Activated CD4-positive, alpha-beta T cell treated with anti-CD3 and anti-CD28 coated beads, Interleukin-2, amount 50 U/mL, for 4 hours (primary cell): ENCODE measurements at places on chromosomes 11 and 22.

GRCh38 chr22:42654436-42655073 lies 5.4 kb upstream of the CYB5R3 start:
- DNase-seq: no peak

DNA sequence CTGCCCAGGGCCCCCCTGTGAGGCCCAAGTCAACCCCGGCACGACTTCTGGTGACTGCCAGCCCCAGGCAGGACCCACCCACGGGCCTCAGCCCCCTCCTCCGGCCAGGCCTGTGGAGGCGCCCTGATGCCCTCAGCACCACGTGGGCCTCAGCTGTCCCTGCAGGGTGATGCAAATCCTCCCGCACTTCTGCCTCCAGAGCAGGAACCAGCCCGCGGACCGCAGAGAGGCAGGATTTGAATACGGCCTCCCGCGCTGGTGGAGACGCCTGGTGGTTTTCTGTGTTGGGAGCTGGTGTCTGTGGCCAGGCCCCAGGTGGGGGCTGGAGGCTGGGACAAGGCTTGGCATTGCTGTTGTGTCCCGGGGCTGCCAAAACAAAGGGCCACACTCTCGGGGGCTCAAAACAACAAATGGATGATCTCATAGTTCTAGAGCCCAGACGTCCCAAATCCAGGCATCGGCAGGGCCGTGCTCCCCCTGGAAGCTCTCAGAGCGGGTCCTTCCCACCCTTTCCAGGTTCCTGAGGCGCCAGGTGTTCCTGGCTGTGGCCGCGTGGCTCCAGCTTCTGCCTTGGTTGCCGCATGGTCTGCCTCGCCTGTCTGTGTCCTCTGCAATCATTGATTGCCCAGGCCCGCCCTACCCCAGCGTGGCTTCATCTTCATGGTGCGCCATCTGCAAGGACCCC lies 19.4 kb downstream of the TRPM5 start:
- no peak for DNase-seq

DNA sequence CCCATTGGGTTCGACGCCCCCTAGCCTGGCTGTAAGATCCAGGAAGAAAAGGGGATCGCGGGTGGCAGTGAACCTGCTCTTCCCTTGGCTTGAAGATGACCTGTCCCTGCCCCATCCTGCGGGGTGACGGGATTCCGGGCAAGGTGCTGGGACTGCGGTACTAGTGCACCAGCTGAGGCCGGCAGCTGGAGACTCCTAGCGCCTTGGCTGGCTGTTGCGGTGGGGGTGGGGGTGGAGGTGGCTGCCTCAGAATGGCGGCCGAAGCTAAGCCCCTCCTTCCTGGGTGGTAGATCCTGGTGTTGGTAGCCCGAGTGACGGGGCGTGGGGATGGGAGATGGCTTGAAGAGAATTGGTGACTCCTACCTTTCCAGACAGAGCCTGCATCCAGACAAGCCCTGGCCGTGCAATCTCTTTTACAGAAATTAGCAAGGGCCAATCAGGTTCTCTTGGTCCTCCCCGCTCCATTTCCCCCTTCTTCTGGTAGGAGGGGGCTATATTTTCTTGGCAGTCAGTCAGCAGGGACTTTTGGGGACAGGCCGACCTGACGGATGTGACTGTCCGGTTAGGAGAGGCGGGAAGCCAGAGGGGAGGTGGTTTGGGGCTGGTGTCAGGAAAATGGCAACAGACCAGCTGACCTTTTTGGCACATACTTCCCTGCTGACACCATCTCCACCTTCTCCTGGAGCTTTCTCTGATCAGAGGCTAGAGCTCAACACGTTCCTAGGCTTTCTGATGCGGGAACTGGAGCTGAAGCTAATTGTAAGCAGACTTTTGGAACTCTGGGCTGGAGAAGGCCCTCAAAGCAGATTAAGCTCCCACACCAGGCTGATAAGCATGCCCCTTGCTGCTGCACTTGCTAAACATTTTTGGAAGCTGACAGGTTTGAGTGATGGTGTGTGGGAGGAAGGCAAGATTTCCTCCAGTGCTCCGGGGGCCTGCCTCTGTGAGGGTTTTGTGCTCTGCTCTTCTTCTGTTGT lies 2.0 kb downstream of the NAV2 start:
- DNase-seq: no peak

GRCh38 chr11:1057806-1058205 lies 16.9 kb upstream of the MUC2 start:
- no peak for DNase-seq

- no peak for DNase-seq
These were observed 56.7 kb upstream of the PPP6R3 start for GRCh38 chr11:68403831-68404230.

GRCh38 chr11:112227471-112227870 lies 1.2 kb downstream of the PTS start:
- DNase-seq: no peak

- DNase-seq: peak; percentile 18
These were observed 131.7 kb downstream of the MICAL2 start for GRCh38 chr11:12241971-12242672.

DNA sequence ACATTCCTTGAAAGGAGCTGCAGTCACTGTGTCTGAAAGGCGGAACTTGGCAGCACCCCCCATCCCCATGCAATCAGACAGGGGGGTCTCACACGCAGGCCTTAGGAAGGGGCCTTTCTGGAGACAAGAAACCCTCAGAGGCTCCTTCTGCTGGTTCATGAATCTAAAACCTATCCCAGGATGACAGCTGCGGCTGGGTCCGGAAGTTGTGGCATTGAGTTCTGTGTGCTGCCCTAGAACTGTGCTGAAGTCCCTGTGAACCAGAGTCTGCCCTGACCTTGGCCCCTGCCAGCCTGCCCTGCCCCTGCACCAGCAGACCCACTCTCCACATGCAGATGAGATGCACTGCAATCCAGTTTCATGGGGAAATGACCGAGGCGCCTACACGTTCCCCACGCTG lies 268.0 kb downstream of the CTTN start:
- DNase-seq: no peak

DNA sequence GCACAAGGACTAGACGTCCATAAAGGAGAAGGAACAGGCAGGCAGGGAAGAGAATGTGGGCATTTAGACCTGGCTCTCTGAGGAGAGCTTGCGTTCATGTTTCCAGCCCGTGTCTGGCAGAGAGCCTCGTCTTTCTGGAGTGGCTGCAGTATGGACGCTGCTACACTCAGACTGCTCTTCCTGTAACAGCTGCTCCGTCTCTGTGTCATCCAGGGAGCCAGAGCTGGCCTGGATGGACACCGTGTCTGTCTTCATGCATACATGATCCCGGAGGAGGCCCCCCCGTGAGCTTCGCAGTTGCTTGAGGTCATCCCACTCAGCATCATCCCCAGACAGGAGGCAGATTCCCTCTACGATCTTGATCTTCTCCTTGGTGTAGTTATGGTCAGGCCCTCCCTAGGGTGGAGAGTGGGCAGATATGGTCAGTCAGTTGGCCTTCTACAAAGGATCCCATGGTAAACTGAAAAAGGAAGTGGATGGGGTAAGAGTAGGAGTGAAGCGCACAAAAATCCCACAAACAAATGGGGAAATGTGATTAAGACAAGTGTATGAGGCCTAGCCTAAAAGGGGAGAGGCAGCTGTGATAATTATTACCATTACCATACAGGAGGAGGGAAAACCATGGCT lies 13.0 kb upstream of the CKAP5 start:
- DNase-seq: no peak

- DNase-seq: no peak
These were observed 2.7 kb upstream of the HBG2 start for GRCh38 chr11:5257296-5257695.

- DNase-seq: no peak
These were observed 1.9 kb upstream of the PTGDR2 start for GRCh38 chr11:60857378-60858232.

DNA sequence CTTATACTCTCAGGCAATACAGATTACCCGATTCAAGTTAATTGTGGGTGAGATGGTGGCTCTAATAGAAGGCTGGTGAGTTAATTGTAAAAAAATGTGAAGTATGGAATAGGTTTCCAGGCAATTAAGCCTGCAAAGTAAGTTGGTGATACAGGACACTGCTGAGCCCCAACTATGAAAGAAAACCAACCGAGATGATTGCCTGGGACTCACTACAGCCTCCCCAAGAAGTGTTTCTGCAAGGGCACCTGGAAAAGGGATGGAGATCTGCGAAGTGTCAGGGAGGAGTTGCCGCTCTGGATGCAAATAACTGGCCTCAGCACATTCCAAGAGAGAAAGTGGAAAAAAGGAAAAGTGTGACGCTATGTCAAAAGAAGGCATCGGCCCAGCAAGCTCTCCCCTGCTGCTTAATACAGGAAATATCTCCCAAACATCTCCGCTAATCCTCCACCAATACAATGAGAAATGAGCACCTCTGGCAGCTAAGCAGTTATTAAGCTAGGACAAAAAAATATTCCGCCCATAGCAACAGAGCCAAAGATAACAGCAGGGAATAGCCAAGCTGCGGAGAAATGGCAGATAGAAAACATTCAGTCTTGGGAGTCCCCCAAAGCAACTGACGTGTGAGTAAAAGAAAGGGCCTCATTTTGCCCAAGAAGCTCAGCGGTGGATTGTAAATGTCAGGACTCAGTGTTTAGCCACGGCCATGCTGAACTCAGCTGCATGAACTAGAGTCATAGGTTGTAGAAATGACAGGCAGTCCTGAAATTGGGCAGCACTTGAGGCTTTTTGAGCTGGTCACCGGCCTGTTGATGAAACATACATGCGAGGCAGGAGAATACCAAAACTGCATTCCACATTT lies 133.7 kb downstream of the SNX19 start:
- no peak for DNase-seq

GRCh38 chr11:4626207-4627099 lies 10.8 kb upstream of the OR51D1 start:
- peak; percentile 14 for DNase-seq

- DNase-seq: no peak
These were observed 304.8 kb upstream of the SORL1-AS1 start for GRCh38 chr11:121757480-121758125.

- no peak for DNase-seq
These were observed 57.2 kb downstream of the SBF1 start for GRCh38 chr22:50417411-50418210.

DNA sequence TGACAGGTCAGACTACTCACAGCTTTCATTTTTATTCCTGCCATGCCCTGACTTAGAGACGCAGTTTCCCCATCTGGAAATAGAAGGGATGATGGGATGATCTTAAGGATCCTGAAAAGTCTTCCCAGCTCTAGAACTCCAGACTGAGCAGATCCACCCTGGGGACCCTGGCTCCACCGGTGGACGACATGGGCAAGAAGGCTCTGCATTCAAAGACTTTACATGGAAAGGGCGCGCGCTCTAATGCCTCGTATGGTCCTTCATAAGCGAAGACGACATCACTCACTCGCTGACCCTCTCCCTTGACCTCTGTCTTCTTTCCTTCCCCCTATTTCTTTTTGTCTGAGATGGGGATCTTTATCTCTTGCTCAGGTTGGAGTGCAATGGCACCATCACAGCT lies 24.4 kb upstream of the PHF21B start:
- no peak for DNase-seq

DNA sequence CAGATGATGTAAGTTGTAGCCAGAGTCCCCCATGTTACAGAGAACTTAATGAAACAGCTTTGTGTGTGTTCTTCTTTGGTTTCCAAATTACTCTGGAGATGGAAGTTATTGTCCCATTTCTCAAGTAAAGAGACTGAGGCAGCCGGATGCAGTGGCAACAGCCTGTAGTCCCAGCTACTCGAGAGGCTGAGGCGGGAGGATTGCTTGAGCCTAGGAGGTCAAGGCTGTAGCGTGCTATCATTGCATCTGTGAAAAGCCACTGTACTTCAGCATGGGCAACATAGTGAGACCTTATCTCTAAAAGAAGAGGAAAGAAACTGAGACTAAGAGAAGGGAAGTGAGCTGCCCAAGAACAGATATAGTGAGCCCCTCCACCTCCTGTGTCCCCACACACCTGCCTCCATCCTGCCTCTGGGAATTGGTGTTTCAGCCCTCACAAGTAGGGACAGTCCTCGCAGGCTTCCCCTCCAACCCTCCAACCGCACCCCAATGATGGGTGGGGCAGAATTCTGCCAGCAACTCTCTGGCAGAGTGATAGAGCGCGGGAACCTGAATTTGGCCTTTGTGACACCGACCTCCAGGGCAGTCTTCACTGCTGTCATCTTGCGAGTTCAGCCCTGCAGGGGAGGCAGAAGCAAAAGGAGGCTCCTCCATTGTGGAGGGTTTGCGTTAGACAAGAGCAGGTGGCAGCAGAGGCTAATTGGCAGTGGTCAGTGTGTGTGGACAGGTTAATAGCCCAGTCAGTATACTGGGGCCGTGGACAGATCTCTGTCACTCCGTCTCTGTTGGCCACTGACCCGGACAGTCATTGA lies 1.6 kb downstream of the PDXP start:
- no peak for DNase-seq

- no peak for DNase-seq
These were observed 33.5 kb upstream of the RAB38 start for GRCh38 chr11:88208745-88209144.

GRCh38 chr11:111843661-111844060 lies 27.7 kb downstream of the ALG9 start:
- no peak for DNase-seq
